ENCODE measurements at places on chromosomes 11 and 22.

- no peak for DNase-seq
Measured at GRCh38 chr11:82843057-82843795, 57.0 kb downstream of the PRCP start.

DNA sequence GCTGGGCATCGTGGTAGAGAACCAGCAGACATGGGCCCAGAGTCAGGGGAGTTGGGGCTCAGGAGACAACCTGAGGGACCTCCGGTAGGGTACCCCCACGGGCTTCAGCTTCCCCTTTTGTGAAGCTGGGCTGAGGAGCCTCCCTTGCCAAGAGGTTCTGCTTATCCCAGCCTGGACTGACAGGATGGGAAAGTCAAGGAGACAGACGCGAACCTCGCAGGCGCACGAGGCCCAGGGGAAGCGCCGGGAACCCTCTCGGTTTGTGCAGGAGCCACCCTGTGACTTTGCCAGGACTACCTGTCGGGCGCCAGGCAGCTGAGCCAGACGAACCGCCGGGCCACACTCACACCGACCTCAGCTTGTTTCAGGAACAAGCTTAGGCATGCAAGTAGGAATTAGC is 566.1 kb downstream of the BRD1 start:
- peak; percentile 32 for DNase-seq

- no peak for DNase-seq
Measured at GRCh38 chr22:24367841-24368240, 59.6 kb upstream of the ADORA2A start.

- DNase-seq: no peak
Measured at GRCh38 chr11:126829716-126830115, 170.9 kb downstream of the KIRREL3 start.

DNA sequence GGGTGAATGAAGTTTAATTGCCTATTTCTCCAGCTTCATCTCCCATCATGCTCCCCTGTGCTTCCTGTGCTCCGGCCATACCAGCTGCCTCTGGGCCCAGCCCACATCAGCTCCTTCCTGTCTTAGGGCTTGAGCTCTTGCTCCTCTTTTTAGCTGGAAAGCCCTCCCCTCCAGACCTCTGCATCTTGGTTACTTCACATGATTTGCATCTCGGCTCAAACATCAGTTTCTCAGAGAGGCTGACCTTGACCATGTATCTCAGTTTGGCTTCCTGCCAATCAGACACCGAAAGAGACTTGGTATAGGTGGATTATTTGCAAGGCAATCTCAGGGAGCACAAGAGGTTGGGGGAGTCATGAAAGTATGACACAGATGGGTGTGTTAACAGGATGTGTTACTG is 73.2 kb upstream of the TIMP3 start:
- no peak for DNase-seq

GRCh38 chr11:2207773-2208621 is 36.4 kb upstream of the TH start:
- peak; percentile 87 for DNase-seq

GRCh38 chr11:64976651-64977050 is 4.7 kb upstream of the MAJIN start:
- DNase-seq: no peak

DNA sequence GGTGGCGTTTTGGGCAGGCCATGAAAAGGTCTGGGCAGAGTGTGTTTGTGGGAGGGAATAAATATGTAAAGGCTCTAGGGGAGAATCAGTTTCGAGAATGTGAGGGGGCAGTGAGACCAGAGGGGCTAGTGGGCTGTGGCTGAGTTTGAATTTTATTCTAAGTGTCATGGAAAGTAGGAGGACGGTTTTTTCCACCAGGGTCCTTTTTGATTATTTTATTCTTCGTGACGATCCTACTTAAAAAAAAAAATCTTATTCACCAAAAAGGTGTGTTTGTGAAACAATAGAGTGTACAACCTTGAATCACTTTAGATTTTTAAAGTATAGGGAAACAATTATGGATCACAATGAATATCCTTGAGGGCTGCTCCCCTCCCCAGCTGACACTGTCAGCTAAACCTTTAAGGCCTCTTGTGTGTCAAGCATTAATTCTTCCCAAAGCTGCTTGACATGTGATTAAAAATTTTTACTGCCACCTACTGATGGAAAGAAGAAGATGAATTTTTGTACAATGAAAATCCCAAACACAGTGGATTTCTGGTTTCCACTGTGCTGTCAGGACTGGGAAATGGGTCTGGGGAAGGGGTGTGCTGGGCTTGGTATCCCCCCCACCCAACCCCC is 107.5 kb upstream of the OR4B1 start:
- DNase-seq: no peak

- DNase-seq: no peak
Measured at GRCh38 chr11:46846510-46846830, 390 bp upstream of the CKAP5 start.

DNA sequence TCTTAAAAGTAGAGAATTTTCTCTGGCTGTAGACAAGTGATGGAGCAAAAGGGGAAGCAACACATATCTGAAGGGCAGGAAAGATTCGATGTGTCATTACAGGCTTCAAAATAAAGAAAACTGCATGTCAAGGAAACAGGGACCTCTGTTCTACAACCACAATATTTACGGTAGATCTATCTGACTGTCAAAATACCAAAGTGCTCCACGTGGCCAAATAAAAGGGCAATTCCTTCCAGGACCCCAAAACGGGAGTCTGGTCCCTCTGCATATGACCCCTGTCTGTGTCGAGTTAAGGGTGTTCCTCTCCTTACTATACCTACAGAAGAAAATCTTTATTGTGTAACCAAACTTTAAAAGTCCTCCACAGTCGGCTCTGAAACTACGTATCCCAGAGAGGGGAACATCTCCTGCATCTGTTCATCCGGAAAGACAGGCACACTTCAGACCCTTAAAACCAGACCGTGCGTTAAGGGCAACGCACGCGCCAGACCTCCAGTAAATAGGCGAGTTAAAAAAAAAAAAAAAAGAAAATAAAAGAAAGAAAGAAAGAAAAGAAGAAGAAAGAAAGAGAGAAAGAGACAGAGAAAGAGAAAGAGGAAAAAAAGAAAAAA is 756 bp downstream of the CLNS1A start:
- no peak for DNase-seq

GRCh38 chr22:40196628-40197360 is 19.1 kb downstream of the TNRC6B start:
- no peak for DNase-seq

DNA sequence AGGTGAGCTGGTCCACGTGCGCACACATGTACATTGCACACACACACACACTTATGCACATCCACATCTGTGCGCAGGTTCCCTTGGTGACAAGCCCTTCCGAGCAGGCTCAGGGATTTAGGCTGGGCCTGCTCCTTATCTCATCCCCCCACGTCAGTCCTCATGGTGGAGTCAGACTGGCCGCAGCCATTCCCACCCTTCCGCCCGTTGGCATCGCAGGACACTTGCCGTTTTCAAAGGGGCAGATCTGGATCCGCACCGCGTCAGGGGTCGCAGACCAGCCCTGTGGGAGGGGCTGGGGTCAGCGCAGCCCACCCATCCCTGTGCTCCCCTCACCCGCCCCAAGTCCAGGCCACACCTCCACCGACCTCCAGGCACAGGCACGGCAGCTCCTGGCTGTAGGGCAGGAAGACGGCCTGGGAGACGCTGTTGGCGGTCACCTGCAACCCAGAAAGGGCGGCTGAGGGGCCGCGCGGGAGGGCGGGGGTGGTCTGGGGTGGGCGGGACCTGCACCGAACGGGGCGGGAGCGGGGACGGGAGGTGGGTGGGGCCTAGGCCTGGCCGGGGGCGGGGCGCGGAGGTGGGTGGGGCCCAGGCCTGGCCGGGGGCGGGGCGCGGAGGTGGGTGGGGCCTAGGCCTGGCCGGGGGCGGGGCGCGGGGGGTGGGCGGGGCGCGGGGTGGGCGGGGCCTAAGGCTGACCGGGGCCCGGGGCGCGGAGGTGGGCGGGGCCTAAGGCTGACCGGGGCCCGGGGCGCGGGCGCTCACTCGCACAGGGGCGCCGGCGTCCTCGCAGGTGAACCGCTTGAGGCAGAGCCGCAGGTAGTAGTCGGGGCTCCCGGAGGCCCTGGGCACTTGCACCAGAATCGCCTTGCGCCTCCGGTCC is 13.3 kb downstream of the IL17REL start:
- DNase-seq: peak; percentile 69

DNA sequence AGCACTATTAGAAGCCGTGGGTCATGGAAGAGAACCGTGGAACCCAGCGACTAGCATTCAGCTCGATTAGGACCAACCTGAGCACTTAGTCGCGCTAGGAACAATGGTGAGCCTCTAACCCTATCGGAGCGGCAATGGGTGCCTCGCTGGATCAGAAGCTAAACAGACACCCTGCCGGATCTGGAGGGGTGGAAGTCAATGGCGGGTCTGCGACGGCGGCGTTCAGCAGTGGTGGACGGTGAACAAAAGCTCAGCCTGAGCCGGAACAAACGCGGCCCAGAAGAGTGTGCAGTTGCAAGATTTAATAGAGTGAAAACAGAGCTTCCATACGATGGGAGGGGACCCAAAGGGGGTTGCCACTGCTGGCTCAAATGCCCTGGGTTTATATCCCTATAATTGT is 391.8 kb upstream of the DDI1 start:
- no peak for DNase-seq

DNA sequence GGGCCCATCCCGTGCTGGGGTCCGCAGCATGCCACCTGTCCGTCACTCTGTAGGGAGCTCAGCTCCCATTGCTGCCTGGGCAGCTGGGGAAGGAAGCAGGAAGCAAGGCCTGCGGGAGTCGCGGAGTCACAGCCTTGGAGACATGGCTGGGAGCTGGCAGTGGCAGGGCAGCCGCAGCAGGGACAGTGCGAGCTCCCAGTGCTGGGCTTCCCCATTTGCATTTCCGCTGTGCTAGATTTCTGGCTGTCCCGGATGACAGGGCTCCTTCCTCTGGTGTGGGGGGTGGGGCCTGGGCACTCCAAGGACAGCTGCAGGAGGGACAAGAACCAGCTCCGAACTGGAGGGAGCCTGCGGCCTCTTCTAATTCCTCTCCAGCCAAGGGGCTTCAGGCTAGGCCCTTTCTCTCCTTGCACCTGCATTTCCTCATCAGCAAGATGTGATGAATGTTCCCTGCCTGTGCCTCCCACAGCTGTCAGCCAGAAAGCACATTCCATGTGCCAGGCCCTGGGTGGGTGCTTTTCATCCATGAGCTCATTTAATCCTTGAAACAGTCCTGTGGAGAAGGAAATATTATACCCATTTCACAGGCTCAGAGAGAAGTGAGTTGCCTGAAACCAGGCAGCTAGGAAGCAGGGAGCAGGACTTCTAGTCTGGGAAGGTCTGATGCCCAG is 48.0 kb downstream of the MYO7A start:
- peak; percentile 79 for DNase-seq

- DNase-seq: no peak
Measured at GRCh38 chr11:128985880-128986279, 43.2 kb upstream of the TP53AIP1 start.

GRCh38 chr11:65069217-65069616 is 10.9 kb upstream of the NAALADL1 start:
- DNase-seq: no peak

GRCh38 chr11:107504981-107505380 is 47.4 kb upstream of the CWF19L2 start:
- no peak for DNase-seq

GRCh38 chr22:41833369-41834004 is 582 bp downstream of the SREBF2 start:
- DNase-seq: no peak

- DNase-seq: no peak
Measured at GRCh38 chr11:130404727-130405126, 23.7 kb downstream of the ADAMTS8 start.

- no peak for DNase-seq
Measured at GRCh38 chr22:43364169-43364435, 20.9 kb upstream of the SCUBE1 start.
